ENCODE measurements at places on chromosomes 13 and 19. TPM values are rescaled to one million over a fixed set of nuclear protein-coding genes. Genes with fewer than 3 reads are reported as not detected.

DNA sequence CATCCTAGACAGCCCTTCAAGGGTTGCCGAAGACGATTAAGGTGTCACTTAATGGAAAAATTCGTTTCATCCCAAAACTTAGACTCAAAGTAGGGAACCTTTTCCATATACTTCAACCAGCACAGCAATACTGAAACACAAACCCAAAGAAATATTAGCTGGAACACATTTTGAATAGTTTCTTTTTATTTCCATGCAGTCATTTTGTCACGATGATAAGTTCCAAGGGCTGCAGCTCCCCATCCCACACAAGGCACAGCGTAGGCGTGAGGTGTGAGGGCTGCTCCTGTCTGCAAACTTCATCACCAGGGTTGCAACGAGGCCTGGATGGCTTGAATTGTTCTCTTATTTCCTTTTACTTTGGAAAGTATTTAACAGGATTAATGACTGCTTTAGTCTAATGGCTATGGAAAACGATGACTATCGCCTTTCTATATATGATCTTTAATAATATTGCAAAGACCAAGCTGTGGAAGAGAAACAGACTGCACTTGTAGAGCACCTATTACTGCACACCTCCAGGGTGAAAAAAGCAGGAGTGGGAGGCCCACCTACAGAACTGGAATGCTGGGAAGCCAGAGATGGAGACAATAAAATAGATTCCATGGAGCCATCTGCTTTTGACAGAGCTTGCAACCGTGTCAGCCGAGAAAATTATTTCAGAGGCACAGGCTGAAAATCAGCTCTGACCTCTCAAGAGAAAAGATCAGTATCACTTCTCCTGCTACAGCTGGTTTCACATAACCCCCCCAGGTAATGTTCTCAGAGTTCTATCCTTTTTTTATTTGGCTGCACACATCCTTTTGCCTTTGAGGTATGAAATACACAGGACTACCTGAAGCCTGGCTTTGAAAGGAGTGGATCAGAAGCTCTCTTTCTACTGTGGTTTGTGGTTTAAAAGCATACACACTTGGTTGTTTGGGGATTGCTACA, 274.5 kb upstream of the NBEA start:
- no peak overlapping the region for H3K4me3 ChIP-seq
- no peak for DNase-seq
- peaks cover 4% of the 10 kb centered on the region for H3K4me1 ChIP-seq
- H3K36me3 ChIP-seq: no peaks in the 10 kb centered on the region

TEX26 gene
- not detected for total RNA-seq

- no peaks in the 10 kb centered on the region for H3K36me3 ChIP-seq
- H3K4me1 ChIP-seq: no peaks in the 10 kb centered on the region
- no peaks in the 10 kb centered on the region for H3K27me3 ChIP-seq
- no peak overlapping the region for H3K4me3 ChIP-seq
These were observed 83.3 kb upstream of the OLFM4 start for GRCh38 chr13:52945348-52945747.

DNA sequence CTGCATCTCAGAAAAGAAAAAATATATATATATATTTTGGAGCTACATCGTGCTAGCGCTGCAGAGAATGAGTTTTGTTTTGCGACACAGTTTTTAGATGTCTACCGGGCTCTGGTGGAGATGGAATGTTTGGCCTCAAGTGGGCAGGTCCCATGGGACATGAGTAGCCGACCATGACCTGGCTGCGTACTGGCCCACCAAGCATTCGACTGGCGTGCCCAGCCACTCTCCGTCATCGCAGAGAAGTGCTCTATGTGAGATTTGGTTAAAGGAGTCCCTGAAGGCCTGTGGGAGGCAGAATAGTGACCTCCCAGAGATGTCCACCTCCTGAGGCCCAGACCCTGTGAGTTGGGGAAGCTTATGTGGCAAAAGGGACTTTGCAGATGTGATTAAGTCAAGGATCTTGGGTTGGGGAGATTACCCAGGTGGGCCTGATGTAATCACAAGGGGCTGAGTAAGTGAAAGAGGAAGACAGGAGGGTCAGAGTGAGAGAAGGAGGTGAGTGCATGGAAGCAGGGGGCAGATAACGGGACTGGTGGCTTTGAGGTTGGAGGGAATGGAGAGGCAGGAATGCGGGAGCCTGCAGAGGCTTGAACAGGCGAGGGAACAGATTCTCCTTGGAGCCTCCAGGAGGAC, 821 bp upstream of the LILRB4 start:
- H3K4me3 ChIP-seq: no peak overlapping the region
- DNase-seq: no peak
- no peaks in the 10 kb centered on the region for H3K36me3 ChIP-seq
- no peaks in the 10 kb centered on the region for H3K4me1 ChIP-seq

- H3K36me3 ChIP-seq: no peaks in the 10 kb centered on the region
- no peaks in the 10 kb centered on the region for H3K4me1 ChIP-seq
These were observed 68.2 kb downstream of the ESD start for GRCh38 chr13:46728777-46729176.

ZNF69 gene
- 17.0 TPM for total RNA-seq

DNA sequence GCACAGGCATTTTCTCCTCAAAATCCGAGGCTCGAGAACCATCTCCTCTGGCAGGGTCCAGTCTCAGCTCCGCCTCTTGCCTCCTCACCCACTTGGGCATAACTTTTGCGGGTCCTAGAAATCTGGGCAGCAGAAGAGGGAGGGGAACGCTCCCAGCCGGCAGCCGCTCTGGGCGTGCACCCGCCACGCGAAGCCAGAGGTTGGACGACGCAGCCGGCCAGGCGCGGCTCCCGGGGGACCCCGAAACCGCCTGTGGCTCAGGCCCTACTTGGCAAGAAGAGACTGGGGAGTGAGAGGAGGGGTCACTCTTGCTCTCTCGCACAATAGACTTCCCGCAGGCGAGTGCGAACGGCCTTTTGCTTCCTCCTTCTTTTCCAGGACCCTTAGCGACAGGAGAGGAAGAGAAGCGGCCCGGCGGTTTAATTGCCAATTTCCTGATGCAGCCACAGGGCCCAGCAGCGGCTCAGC, 6.0 kb upstream of the SOX1 start:
- no peaks in the 10 kb centered on the region for H3K36me3 ChIP-seq
- no peak overlapping the region for H3K27ac ChIP-seq
- H3K27me3 ChIP-seq: peaks cover 91% of the 10 kb centered on the region
- H3K4me1 ChIP-seq: no peaks in the 10 kb centered on the region

DNA sequence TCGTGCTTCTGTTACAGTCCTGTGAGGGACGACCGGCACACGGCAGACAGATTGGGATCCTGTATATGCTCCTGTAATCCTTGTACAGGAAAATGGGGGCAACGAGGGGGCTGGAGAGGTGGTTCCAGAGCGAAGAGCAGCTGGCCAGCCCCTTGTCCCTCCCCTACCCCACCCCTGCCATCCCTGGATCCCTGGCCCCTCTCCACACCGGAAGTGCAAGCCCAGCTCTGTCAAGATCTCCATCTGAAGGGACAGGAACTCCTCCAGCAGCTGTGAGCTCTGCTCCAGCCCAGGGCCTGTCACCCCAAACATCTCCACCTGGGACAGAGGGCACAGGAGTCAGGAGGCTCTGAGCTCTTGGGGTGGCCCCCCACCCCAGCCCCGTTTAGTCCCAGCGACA, 5.5 kb upstream of the CCER2 start:
- no peak overlapping the region for H3K27ac ChIP-seq
- no peak overlapping the region for H3K4me3 ChIP-seq
- peaks cover 3% of the 10 kb centered on the region for H3K4me1 ChIP-seq
- DNase-seq: no peak

- DNase-seq: no peak
- H3K27me3 ChIP-seq: no peaks in the 10 kb centered on the region
- H3K36me3 ChIP-seq: no peaks in the 10 kb centered on the region
- H3K27ac ChIP-seq: no peak overlapping the region
These were observed 47.5 kb downstream of the DCT start for GRCh38 chr13:94431987-94432386.

GRCh38 chr19:31525610-31526147, 176.4 kb upstream of the TSHZ3 start:
- no peaks in the 10 kb centered on the region for H3K27me3 ChIP-seq
- no peak for DNase-seq
- no peak overlapping the region for H3K27ac ChIP-seq
- H3K36me3 ChIP-seq: no peaks in the 10 kb centered on the region

DNA sequence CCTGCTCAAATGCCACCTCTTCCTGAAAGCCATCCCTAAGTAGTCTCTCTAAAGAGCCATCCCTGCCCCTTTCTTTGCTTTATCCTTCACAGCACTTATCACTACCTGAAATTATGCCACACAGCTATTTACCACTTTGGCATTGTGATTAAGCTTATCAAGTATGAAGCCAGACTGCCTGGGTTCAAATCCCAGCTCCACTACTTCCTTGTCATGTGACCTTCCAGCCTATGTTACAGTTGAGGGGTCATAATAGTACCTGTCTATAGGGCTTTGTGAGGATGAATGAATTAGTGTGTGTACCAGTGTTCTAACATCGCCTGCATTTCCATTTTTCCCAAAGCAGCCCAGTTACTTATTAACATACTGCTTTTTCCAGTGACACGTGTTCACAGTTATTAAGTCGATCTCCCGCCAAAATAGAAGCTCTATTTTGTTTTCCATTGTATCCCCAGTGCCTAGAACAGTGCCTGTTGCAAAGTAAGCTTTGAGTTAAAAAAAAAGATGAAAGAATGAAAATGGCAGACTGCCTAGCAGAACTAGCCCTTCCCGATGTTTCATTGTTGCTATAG, 32.8 kb downstream of the ZSWIM9 start:
- H3K4me3 ChIP-seq: peak overlapping the region; percentile 38
- no peaks in the 10 kb centered on the region for H3K36me3 ChIP-seq
- H3K27me3 ChIP-seq: no peaks in the 10 kb centered on the region
- H3K27ac ChIP-seq: peak overlapping the region; percentile 66
- no peak for DNase-seq
- peaks cover 11% of the 10 kb centered on the region for H3K4me1 ChIP-seq

DNA sequence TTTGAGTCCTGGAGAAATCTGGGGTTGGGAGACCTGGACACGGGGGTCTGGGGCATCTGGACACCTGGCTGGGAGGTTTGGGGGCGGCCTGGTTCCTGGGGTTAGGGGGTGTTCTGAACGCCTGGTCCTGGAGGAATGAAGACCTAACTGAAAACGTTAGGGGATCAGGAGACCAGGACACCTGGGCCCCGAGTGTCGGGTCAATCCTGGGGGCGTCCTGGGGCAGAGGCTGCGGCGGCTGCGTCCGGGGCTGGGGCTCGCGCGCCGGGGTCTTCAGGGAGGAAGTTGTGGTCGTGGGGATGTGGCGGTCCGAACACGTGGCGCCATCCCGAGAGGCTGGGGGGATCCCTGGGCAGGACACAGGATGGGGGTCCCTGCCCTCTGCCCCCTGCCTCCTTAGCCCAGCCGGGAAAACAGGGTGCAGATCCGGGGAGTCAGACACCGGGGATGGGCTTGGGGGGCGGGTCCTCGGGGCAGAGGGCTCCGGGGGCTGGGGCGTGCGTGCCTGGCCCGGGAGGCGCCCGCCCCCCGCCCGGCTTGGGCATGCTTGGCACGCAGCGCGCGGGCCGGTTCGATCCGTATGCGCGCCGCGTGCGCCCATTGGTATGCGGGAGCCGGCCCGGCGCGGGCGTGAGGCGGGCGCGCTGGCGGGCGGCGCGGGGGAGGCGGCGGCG, 632 bp downstream of the NPAS1 start:
- H3K27me3 ChIP-seq: peaks cover 48% of the 10 kb centered on the region
- no peaks in the 10 kb centered on the region for H3K4me1 ChIP-seq
- peak overlapping the region; percentile 42 for H3K4me3 ChIP-seq
- no peak for DNase-seq
- H3K27ac ChIP-seq: no peak overlapping the region

DNA sequence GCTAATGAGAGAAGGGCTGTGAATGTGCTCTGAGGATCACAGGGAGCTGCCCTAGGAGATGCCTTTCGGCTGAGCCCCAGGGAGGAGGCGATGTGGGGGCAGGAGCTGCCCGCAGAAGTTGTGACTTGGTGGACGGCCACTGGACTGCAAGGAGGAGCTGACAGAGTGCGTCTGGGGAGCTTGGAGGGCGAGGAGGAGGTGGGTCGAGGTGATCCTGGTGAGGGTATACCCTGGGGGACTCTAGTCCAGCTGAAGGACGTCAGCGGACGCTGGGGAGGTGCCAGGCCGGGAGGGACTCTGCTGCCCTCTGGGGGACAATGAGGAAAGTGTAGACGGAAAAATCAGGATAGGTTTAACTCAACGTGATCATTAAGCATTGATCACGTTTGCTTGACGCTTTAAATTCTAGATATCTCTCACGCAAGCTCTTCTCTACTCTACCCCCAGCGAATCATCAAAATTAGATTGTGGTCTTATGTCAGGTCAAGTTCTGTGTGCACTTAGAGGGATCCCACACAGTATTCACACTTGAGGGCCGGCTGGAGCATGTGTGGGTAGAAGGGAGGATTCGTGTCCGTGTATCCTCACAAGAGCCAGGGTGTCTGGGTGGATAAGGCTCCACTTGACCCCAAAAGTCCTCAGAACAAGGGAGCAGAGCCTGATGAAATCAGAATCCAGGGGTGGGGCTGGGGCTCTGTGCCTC, 3.3 kb upstream of the CEACAM7 start:
- no peak overlapping the region for H3K4me3 ChIP-seq
- DNase-seq: no peak
- no peaks in the 10 kb centered on the region for H3K4me1 ChIP-seq
- no peaks in the 10 kb centered on the region for H3K36me3 ChIP-seq

GRCh38 chr13:106369858-106370257, 165.6 kb downstream of the EFNB2 start:
- H3K36me3 ChIP-seq: no peaks in the 10 kb centered on the region
- H3K4me1 ChIP-seq: peaks cover 5% of the 10 kb centered on the region
- no peak overlapping the region for H3K27ac ChIP-seq
- DNase-seq: no peak
- H3K27me3 ChIP-seq: no peaks in the 10 kb centered on the region

All from adrenal gland (tissue), 19 donors.